Inflammatory macrophage (primary cell): ENCODE measurements at places on chromosomes 1 and 21.

DNA sequence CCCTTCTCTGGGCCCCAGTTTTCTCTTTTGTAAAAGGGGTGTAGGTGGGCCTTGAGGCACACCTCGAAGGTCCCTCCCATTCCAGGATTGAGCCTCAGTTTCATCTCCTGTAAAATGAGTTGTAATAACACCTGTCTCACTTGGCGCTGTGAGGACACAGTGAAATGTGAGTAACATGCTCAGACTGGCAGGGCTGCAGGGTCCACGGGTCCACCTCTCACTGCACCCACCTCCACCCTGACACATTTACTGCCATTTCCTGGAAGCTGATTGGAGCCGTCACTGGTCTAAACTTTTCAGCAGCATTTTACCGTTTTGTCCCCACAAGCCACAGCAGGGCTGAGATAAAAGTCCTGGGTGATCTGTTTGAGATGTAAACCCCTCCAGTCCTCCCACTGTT, 398.0 kb downstream of the PTPRU start:
- DNase-seq = no peak

- DNase-seq = no peak
These were observed 23.4 kb upstream of the ADARB1 start for GRCh38 chr21:45050797-45051489.

- DNase-seq = no peak
These were observed 130.4 kb upstream of the F3 start for GRCh38 chr1:94672001-94672400.

GRCh38 chr21:43029785-43030184, 45.9 kb downstream of the CBS start:
- no peak for DNase-seq

DNA sequence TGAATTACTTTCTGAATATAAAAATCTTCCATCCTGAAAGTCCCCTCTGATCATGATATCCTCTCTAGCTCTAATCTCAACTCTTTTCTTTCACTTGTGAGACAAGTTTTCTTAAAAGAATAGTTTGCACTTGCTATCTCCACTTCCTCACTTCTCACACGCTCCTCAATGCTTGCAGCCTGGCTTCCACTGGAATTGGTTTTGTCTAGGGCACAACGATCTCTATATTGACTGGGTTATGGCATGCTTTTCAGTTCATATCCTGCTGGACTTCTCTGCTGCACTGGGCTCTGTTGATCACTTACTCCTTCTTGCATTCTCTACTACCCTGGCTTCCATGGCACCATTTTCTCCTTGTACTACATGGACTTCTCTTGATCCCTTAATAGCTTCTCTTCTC, 474 bp downstream of the FCRLA start:
- DNase-seq = no peak

DNA sequence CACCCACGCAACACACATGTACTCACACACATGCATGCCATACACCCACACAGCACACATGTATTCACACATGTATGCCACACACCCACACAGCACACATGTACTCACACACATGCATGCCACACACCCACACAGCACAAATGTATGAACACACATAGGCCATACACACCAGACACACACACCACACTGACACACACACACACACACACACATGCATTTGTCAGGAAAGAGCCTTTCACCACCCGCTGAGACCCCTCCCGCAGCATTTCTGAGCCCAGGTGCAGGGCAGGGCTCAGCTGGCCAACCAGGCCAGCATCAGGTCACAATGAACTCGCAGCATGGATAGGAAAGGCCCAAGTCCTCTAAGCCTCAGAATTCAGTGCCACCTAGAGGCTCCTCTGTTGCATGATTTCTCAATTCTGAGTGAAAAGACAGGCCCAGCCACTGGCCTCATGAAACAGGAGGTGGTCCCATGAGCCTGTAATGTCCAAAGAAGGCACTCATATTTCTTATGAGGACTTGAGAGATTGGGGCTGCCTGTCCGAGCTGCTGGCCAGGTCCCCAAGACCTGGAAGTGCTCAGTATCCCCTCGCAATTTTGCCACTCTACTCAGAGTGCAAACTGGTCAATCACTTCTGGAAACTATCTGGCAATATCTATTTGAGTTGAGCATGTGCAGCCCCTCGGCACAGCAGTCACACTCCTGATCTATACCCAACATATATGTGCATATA, 57.3 kb downstream of the PSMG1 start:
- DNase-seq = peak; percentile 72

GRCh38 chr21:29514652-29515247, 216.0 kb downstream of the BACH1 start:
- no peak for DNase-seq

GRCh38 chr1:191963286-191963685, 195.0 kb upstream of the RGS18 start:
- peak; percentile 38 for DNase-seq

- peak; percentile 56 for DNase-seq
These were observed 71.6 kb downstream of the PLEKHA6 start for GRCh38 chr1:204288021-204288588.

GRCh38 chr1:241447031-241447644, 72.4 kb downstream of the FH start:
- no peak for DNase-seq

- no peak for DNase-seq
These were observed 67.1 kb upstream of the GCLM start for GRCh38 chr1:93976291-93976690.

- no peak for DNase-seq
These were observed 4.1 kb downstream of the CEP104 start for GRCh38 chr1:3852711-3853485.

GRCh38 chr1:107152395-107152794, 11.6 kb downstream of the NTNG1 start:
- no peak for DNase-seq

DNA sequence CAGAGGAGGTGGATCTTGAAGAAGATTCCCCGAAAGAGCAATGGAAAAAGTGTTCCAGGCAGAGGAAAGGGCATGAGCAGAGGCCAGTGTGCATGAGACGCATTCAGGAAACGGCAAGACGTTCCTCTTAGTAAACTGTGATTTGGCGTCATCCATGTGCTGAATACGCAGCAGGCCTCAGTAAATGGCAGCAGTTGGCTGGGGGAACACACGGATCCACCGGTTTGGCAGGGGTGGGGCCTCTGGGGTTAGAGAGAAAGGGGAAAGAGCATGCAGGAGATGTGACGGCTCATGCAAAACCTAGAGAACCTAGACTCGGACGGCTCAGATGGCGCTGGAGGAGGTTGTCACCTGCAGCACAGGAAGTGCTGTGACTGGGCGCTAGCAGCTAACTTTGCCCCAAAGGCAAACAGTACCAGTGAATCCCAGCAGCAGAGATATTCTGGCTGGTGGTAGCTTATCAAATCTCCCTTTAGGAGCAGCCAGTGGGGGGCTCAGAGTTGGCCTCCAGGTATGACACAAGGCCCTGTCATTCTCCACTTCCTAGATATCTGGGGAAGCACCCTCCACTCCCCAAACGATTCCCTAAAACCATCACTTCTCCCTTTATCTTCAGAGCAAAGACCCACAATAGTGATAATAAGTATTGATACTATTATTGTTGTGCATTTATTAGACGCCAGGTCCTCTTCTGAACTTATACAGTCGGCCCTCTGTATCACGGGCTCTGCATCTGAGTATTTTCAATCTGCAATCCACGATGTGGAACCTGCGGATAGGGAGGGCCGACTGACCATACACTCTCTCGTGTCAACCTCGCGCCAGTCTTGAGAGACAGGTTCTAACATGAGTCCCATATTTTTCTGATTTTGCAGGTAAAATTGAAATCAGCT, 7.6 kb downstream of the LAPTM5 start:
- DNase-seq = no peak

GRCh38 chr1:60283690-60284089, 210.1 kb upstream of the C1orf87 start:
- no peak for DNase-seq
